ENCODE measurements at places on chromosomes 7 and 10.

GRCh38 chr7:25860275-25861163 lies 291.5 kb upstream of the NFE2L3 start:
- DNase-seq, result no peak

DNA sequence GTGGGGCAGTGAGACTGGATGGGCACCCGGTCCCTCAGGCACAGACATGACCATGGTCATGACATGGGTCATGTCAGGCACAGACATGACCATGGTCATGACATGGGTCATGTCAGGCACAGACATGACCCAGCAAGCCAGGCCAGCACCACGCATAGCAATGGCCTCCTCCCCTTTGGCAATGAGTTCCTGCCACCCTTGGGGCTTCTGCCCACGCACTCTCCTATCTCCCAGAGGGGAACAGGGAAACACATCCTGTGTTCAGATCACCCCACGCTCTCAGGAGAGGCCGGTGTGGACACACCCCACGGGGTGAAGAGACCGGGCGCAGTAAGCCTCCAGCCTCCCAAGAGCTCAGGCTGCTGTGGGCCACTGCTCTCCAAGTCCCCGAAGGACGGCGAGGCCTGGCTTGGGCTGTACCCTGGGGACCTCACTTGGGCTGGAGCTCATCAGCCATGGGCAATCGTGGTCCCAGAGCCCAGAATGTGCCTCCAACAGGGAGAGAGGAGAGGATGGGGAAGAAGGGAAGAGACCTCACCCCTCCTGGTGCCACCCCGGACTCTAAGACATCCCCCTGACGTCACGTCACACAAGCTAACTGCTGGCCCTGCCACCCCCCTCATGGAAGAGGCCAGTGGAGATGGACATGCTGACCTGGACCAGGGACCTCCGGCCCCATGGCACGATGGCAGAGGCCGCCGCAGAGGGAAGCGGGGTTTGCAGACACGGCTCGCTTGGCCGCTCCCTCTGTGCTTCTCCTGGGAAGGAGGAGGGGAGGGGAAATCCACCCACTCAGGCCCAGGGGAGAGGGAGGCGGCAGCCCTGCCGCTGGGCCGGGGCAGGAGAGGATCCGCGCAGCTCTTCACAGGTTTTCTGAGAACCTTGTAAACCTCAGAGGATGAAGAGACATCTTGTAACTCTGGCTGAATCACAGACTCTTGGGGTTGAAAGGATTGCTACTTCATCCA lies 269.6 kb downstream of the ELFN1 start:
- DNase-seq, result no peak

- DNase-seq, result no peak
Measured at GRCh38 chr10:24214762-24215161, 5.8 kb downstream of the KIAA1217 start.

DNA sequence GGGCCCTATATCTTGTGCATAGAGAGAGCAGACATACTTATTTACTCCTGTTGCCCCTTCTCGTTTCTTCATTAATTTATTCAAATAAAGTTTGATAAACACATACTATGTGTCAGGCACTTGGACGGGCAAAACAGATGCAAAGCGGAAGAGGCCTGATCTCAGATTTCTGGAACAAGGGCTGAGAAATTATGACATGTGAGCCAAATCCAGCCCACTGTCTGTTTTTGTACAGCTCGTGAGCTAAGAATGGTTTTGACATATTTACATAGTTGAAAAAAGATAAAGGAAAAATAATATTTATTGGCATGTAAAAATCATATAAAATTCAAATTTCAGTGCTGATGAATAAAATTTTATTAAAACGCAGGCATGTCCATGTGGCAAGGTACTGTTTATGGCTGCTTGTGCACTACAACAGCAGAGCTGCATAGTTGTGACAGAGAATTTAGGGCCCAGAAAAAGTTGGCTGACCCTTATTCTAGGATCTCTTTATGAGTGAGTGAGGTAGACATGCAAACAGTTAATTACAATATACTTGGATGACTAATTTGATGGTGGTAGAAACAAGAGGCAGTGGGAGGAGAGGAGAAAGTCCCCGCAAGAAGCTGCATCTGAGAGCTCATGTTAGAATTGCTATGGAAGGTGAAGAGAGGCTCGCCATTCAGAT lies 68.1 kb upstream of the ITPRID1 start:
- DNase-seq, result no peak

- no peak for DNase-seq
Measured at GRCh38 chr7:128868624-128869137, 6.0 kb downstream of the ATP6V1F start.

DNA sequence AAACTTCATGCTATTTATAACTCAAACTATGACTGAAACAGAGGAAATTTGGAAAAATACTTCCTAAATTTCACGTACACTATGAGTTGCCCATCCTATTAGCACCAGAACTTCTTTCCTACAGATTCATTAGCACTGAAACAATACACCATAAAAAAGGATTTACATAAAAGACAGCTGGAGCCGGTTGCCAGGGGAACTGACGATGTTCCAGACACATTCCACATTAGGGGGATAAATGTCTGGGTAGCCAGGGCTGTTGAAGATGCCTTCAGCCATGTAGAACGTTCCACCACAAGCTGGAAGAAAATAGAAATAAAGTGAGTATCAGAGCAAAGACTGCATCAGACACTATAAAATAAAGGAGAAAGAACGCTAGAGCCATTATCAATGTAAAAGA lies 129.8 kb upstream of the RSU1 start:
- DNase-seq, result no peak

- DNase-seq, result no peak
Measured at GRCh38 chr7:159007996-159008389, 136.7 kb downstream of the VIPR2 start.

DNA sequence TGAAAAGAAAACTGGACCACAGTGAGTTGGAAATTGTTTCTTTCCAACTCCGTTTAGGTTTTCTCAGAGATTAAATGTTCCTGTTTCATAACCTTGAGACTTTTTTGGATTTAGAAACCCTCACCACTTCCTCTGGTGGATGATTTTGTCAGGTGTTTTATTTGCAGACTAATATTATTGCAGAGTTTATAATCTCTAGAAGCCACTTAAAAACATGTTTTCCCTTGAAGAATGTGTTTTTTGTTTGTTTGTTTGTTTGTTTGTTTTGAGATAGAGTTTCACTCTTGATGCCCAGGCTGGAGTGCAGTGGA lies 520 bp upstream of the MICU1 start:
- no peak for DNase-seq

All from activated T-cell treated with anti-CD3 and anti-CD28 coated beads for 4 hours (primary cell).